ENCODE measurements at places on chromosomes 2 and 18. TPM values are rescaled to one million over a fixed set of nuclear protein-coding genes. Genes with fewer than 3 reads are reported as not detected.

CFC1 gene
- not detected for total RNA-seq

FAM110C gene
- total RNA-seq: 0.48 TPM

ERFE gene
- 0.60 TPM for total RNA-seq

ECEL1 gene
- not detected for total RNA-seq

RBKS gene
- 12.1 TPM for total RNA-seq

LRATD1 gene
- total RNA-seq: not detected

UPP2 gene
- total RNA-seq: not detected

KCNG3 gene
- 0.27 TPM for total RNA-seq

DSG2 gene
- total RNA-seq: 0.82 TPM

SERPINB3 gene
- total RNA-seq: not detected

TMEM127 gene
- 17.6 TPM for total RNA-seq

- no peak for DNase-seq
These were observed 266.2 kb downstream of the TMX3 start for GRCh38 chr18:68448736-68449135.

DNA sequence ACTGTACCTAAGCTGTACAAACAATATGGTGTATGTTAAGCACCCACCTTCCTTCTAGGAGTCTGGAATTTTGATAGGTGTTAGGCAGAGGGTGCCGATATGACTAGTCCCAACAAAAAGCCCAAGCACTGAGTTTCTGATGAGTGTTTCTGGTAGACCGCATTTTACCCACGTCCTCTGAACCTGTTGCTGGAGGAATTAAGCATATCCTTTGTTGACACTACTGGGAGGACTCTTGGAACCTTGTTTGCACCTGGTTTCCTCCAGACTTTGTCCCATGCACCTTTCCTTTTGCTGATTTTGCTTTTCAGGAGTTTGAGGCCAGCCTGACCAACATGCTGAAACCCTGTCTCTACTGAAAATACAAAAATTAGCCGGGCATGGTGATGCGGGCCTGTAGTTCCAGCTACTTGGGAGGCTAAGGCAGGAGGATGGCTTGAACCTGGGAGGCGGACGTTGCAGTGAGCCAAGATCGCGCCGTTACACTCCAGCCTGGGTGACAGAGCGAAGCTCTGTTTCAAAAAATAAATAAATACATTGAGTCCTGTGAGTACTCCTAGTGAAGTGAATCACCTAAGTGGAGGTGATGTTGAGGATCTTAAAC is 11.4 kb upstream of the SPAST start:
- DNase-seq: no peak

- no peak for DNase-seq
These were observed 36.4 kb upstream of the GAREM1 start for GRCh38 chr18:32507093-32507492.

DNA sequence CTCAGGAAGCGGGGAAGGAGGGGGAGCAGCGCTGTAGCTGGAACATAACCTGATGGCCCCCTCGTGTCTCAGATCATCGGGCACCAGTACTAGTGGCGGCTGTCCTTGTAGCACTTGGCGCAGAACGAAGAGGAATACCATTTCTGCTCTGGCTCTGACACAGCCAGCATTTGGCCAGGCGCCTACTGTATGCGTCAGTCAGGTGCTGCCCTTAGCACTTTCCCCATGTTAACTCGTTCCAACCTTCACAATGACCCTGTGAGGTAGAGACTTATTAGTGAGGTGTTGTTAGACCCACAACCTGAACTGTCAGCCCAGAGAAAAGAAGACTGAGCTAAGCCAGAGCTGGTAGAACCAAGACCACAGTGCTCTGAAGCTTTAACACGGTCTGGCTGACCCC is 47.7 kb upstream of the EML6 start:
- no peak for DNase-seq

GRCh38 chr2:200453853-200454534 is 55.9 kb downstream of the KCTD18 start:
- no peak for DNase-seq

DNA sequence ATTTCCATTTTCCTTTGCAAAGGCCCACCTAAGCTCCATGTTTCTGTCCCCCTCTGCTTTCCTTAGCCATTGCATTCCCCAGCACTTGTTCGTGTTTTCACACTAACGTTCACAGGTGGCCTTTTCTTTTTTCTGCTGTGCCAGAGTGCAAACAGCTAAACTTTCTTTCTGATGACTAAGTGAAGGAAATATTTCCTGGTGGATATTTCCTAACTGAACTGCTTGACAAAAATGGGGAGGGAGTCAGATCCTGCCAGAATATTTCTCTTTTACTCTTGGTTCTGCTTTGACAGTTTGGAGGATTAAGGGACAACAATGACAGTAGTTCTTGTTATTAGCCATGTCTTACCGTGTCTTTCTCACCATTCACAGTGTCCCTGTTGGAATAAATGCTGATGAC is 344.0 kb downstream of the ARHGAP15 start:
- no peak for DNase-seq

- DNase-seq: no peak
These were observed 48.6 kb upstream of the FSIP2 start for GRCh38 chr2:185689906-185690539.

DNA sequence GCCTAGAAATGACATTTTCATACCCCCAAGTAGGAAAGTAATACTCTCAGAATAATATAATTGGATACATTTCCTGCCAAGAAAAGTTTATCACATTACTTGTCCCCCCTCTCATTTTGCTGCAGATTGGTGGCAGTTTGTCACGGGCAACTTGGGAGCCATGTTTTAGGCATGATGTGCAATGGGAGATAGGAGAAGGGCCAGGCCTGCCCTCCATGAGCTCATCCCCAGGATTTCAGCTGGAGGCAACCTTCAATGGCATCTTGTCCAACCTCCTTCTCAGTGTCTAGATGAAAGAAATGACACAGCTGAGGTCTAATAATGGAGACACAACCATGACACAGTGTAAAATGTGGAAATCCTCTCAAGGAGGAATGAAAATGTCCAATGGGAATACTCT is 11.4 kb upstream of the RAB31 start:
- DNase-seq: no peak

GRCh38 chr2:176733698-176734430 is 464.6 kb downstream of the MTX2 start:
- no peak for DNase-seq

- no peak for DNase-seq
These were observed 1.4 kb downstream of the CNTNAP5 start for GRCh38 chr2:124026503-124026902.

- DNase-seq: no peak
These were observed 29.6 kb upstream of the KCNG3 start for GRCh38 chr2:42523341-42523740.

GRCh38 chr2:175854129-175854528 is 147.9 kb downstream of the LNPK start:
- DNase-seq: no peak

- DNase-seq: no peak
These were observed 111.5 kb upstream of the MEIS1 start for GRCh38 chr2:66323406-66323805.

GRCh38 chr2:146989741-146990140 is 855.1 kb upstream of the ACVR2A start:
- DNase-seq: no peak

- DNase-seq: no peak
These were observed 80.5 kb upstream of the ABCA12 start for GRCh38 chr2:215218587-215219577.

DNA sequence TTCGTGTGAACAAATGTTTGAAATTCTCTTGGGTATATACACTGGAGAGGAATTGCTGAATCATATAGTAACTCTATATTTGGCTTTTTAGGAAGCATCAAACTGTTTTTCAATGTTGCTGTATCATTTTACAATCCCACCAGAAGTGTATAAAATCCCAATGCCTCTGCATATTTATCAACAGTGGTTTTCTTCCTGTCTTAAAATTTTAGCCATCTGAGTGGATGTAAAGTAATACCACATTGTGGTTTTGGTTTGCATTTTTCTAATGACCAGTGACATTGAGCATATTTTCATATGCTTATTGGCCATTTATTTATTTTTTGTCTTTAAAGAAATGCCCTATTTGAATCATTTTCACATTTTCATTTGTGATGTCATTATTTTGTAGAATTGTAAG is 22.8 kb upstream of the LRP1B start:
- DNase-seq: no peak

DNA sequence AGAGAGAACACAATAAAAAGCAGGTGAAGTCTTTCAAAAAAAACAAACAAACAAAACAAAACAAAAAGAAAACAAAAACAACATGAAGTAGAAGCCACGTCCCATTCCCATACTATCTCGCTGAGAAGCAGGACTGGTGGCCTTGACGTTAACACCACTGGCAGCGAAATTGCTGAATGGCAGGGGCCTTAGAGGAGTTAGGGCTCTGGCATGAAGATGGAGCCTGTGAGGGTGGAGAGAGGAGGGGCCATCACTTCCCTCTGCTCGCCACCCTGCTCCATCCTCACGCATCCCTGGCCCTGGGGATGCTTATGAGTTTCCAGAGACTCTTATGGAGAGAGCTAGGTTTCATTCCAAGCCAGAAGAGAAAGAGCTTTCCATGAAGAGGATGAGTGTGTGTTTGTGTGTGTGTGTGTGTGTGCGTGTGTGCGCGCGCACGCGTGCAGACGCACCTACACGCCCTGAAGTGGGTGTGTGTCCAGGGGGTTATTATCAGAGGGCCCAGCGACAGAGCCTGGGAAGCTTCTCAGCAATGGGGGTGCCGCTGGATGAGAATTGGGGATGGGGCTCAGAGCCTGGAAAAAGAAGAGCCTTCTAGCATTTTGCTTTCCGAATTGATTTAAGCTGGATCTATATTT is 20.4 kb upstream of the IMPA2 start:
- DNase-seq: no peak

DNA sequence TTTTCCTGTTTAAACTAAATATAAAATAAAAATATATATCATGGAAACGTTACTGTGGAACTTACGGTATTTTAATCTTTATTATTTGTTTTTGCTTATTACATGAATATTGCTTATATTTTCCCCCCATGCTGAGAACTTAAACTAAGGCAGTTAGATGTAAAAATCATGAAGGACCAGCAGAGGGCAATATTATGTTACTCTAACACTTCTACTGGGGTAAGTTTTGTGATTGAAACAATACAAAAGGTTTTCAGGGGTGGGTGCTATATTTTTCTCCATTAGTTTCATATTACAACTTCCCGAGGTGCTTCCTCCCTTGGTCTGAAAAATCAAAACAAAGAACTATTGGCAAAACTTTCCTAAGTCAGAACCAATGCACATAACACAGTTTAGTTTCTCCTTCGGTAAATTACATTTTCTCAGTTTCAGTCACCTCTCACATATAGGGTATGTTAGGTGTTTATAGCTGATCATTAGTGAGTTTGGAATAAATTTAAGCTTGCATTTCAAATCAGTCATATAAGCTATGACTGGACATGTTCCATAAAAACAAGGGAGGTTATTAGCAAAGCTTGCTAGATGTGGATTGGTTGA is 54.8 kb downstream of the ZNF407 start:
- no peak for DNase-seq

DNA sequence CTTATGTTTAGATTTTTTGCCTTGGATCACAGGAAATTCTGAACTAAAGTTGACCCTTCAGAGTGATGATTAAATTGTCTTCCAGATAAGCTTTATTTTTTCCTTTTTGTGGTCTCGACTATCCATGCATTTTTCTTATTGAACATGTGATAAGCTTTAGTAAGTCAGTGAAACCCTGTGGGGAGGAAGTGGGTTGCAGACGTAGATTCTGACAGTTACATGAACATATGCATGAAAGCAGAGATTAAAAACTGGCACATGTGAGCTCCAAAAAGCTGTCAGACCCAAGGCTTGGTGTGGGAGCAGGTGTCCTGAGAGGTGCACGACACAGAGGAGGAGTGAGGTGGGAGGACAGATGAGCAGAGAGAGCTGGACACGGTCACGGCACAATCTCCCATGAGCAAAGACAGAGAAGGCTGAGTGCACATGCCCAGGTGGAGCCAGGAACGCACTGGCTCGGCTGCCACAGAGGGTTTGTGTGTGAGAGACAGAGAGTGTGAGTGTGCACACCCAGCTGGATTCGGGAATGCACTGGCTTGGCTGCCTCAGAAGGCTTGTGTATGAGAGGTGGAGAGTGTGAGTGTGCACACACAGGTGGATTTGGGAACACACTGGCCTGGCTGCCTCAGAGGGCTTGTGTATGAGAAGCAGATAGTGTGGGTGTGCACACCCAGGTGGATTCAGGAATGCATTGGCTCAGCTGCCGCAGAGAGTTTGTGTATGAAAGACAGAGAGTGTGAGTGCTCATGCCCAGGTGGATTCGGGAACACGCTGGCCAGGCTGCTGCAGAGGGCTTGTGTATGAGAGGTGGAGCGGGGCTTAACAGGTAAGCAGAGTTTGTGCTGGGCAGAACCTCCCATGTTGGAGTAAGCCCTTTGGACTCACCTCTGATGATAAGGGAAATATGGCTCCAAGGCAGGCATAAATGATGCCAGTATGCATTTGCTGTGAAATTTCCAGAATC is 849.1 kb upstream of the SALL3 start:
- no peak for DNase-seq

GRCh38 chr2:26640331-26640745 is 828 bp downstream of the CIB4 start:
- no peak for DNase-seq

DNA sequence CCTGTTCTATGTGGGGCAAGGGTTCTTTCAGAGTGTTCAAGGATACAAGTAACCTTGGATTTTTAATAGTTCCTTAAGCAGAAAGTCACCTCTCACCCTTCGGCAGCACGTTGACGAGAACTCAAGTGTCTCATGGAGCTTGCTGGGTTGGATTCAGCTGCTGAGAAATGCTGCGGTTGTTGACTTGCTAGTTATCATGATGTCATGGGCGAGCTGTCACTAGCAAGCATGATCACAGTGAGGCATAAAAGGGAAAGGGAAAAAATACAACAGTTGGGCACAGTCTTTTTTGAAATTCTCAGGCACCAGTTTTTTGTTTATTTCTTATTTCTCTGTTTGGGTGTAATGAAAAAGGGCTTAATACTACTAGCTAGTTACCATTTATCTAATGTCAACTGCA is 53.2 kb downstream of the ADCYAP1 start:
- DNase-seq: no peak

- no peak for DNase-seq
These were observed at the start of gene ERMN for GRCh38 chr2:157325786-157326185. TSS of gene ERMN (minus strand) at chr2:157325824. CDS start at chr2:157325642, 182 bp downstream.

- peak; percentile 72 for DNase-seq
These were observed 57.6 kb downstream of the SLC4A3 start for GRCh38 chr2:219684721-219685689.

DNA sequence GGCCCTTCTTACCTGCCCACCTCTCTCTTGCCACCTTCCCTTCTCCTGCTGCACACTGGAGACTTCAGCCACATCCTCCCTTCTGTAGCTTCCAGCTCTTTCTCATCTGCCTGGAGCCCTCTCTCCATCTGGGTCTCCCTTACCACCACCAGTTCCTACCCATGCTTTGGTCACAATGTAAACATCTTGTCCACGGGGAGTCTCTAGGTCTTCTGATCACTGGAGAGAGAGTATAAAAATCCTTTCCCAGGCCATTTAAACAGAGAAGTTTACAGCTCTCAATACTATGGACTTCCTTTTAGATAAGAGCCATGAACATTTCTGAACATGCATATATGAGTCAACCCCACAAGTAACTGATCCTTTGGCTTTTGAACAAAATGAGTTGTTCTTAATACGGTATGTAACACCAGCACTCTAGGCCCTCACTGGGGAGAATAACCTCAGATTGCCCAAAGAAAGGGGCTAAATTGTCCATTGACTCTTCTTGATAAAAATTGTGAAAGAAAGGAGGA is 5.8 kb downstream of the ARHGAP25 start:
- no peak for DNase-seq

All from activated naive CD4-positive, alpha-beta T cell treated with anti-CD3 and anti-CD28 coated beads, Interleukin-2, amount 50 U/mL, for 72 hours (primary cell).